ENCODE measurements at places on chromosomes 1 and 21.

- DNase-seq = no peak
These were observed at the start of gene AKT3 for GRCh38 chr1:243850202-243850451. Gene AKT3, minus strand, starts transcription at chr1:243850243. Its CDS starts 7,073 bp downstream, at chr1:243843170.

GRCh38 chr1:216523043-216523442 lies 99.8 kb upstream of the USH2A start:
- no peak for DNase-seq

GRCh38 chr1:218878369-218878768 lies 295.3 kb upstream of the LYPLAL1 start:
- DNase-seq = no peak

DNA sequence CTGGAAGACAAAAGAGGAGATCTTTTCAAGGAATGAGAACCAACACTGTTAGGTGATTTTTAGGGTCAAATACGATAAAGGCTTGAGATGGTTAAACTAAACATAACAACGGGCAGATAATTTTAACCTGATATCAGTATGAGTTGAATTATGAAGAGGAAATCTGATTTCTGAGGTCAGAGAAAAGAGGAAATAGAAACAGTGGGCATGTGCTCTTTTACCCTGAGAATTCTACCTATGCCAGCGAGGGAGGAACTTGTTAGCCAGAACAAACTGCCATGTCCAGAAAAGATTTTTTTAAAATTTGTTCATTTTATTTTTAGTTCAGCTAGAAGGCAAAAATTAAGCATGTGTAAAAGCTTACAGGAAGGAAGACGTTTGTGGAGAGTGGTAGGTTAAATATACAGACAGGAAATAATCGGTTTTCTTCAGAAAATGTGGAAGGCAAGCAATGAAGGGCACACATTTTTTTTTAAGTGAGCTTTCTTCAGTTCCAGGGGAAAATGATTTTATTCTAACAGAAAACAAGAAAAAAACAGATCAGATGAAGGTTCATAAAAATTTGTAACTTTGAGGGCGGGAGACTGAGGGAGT lies 1745.3 kb downstream of the MRPL39 start:
- no peak for DNase-seq

- no peak for DNase-seq
These were observed 46.7 kb upstream of the GPR52 start for GRCh38 chr1:174401075-174401474.

- DNase-seq = no peak
These were observed 13.3 kb upstream of the S100A2 start for GRCh38 chr1:153578936-153579335.

- no peak for DNase-seq
These were observed 440.9 kb upstream of the ZRANB2 start for GRCh38 chr1:71521655-71522264.

DNA sequence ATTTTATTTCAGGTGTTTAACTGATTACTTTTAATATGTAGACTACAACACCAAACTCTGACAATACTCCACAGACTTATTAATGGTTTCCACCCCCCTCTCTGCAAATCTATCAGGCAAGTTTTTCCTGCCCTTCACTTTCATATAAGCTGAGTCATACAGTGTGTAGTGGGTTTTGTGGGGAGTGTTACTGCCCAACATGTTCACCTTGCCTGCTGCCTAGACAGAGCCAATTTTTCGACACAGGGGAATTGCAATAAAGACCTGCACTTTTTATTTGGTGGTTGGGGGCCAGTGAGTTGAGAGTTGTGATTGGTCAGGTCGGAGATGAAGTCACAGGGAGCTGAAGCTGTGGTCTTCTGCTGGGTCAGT lies 119.7 kb downstream of the PPIAL4G start:
- no peak for DNase-seq

DNA sequence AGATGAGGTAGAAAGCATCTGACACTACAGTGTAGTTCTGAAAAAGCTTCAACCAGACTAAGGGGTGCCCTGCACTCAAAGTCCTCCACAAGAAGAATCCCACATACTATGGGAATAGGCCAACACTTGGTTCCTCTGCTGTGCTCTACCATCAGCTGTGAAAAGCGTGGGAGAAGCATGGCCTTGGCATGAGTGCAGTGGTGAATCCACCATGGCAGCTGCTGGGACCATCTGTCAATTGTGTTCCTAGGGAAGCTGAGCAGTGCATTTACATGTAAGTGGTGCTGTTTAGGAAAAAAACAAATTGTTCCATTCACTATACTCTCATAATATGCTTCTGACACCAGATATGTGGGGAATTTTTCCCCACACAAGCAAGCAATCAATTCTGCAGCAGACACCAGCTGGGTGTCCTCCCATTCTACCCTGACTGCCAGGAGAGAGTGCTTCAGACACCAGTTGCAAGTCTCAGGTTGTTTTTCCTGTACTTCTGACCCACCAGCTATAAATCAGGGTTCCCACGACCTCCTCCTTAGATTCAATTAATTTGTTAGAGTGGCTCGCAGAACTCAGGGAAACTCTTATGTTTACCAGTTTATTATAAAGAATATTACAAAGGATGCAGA lies 230.8 kb upstream of the CHRM3 start:
- no peak for DNase-seq

Measured in osteocyte (in vitro differentiated cells).